ENCODE measurements at places on chromosomes 12 and 14. TPM values are rescaled to one million over a fixed set of nuclear protein-coding genes. Genes with fewer than 3 reads are reported as not detected.
A peak's percentile ranks its signal among the peaks of the same experiment; 100 is the strongest.

GRCh38 chr12:3379079-3379478, 111.9 kb upstream of the PRMT8 start:
- no peak for DNase-seq

DNA sequence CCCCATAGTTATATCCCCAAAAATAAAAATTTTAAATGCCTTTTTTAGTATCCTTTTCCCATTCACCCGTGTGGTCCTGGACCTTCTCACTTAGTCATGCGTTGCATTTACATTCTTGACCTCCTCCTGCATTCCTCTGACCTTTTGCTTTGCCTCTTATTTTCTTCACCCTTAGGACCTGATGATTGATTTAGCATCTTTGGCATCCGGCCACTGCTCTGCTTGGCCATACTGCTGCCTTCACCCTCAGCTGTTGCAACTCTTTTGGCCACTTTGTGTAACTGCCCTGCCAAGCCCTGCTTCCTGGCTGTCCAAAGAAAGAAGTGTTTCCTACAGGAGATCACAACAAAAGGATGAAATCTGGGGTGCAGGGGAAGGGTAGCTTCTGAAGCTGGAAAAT, 48.8 kb upstream of the SLC38A4 start:
- DNase-seq = no peak

- DNase-seq = no peak
These were observed 3.8 kb downstream of the TAS2R20 start for GRCh38 chr12:10994307-10994706.

Gene HOXC4
- 1.5 TPM for total RNA-seq

DNA sequence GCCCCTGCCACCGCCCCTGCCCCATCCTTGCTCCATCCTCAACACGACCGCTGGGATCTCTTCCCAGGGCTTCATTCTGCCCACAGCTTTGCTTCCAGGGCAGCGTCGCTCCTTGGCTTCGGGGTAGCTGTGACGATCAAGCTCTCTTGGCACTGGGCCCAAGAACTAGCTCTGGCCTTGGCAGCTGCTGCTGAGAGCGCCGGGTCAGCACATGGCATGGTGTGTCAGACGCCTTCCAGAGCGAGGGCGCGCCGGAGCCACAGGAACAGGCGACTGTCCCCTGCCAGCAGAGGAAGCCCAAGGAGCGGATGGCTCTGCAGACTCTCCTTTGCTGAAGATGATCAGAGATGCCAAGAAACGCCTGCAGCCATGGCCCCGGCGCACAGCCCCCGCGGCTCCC, 15.9 kb downstream of the RAB35 start:
- no peak for DNase-seq

GRCh38 chr14:95452176-95452892, 64.1 kb downstream of the SYNE3 start:
- no peak for DNase-seq

Gene FZD10
- total RNA-seq = not detected

- no peak for DNase-seq
These were observed 31.5 kb upstream of the CRADD start for GRCh38 chr12:93645702-93646101.

DNA sequence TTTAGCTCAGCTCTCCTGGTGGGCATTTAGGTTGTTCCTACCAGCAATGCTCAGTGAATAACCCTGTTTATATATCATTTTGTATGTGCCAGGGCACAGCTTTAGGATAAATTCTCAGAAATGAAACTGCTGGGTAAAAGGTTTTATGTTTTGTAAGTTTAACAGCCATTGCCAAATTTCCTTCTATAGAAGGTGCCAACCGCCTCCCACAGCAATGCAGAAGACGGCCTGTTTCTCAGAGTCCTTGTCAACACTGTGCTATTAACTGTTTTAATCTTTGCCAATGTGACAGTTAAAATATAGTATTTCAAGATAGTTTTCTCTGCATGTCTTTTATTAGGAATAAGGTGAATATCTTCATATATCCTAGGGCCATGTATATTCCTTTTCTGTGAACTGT, 65.0 kb downstream of the PPP1R13B start:
- no peak for DNase-seq

- DNase-seq = no peak
These were observed 14.1 kb downstream of the PLCZ1 start for GRCh38 chr12:18723752-18724151.

- no peak for DNase-seq
These were observed 69.1 kb downstream of the CCDC92 start for GRCh38 chr12:123903301-123904065.

- no peak for DNase-seq
These were observed 271.1 kb upstream of the LRIG3 start for GRCh38 chr12:59191372-59191771.

DNA sequence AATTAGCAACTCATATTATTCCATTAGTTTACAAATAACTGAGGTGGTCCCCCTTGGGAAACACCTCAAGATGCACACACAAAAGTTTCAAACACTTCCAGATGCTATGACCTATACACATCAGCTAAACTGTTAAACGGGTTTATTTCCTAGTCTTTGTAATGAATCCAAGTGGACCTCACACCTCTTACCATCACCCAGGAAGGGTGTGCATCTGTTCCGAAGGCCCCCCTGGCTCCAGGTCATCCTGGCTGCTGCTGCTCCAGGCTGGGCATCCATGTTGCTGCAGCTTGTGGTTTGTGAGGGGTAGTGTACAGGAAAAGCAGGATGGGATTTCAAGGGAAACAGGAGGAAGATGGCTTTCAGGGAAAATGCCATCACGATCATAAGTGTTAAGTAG, 6.8 kb downstream of the HNRNPC start:
- no peak for DNase-seq

GRCh38 chr14:35940291-35940690, 114.2 kb downstream of the BRMS1L start:
- DNase-seq = no peak

DNA sequence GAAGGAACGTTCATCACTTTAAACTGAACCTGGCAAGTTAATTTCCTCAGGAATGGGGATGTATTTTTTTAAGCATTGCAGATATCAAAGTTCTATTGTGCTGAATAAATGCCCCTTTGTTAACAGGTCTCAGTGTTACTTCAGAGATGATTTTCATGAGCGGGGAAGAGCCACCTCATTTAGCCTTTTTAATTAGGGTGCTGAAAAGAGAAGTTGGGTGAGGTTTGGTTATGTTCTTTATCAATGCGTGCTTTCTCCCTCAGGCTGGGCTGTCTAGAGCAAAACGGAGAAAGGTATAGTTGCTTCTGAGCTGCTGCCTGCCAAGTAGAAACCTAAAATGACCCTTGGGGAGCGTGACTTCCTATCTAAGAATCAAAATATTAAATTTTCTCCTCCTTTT, 8.0 kb upstream of the HIP1R start:
- DNase-seq = no peak

GRCh38 chr14:49977126-49977841, 84.4 kb downstream of the ARF6 start:
- peak; percentile 42 for DNase-seq

DNA sequence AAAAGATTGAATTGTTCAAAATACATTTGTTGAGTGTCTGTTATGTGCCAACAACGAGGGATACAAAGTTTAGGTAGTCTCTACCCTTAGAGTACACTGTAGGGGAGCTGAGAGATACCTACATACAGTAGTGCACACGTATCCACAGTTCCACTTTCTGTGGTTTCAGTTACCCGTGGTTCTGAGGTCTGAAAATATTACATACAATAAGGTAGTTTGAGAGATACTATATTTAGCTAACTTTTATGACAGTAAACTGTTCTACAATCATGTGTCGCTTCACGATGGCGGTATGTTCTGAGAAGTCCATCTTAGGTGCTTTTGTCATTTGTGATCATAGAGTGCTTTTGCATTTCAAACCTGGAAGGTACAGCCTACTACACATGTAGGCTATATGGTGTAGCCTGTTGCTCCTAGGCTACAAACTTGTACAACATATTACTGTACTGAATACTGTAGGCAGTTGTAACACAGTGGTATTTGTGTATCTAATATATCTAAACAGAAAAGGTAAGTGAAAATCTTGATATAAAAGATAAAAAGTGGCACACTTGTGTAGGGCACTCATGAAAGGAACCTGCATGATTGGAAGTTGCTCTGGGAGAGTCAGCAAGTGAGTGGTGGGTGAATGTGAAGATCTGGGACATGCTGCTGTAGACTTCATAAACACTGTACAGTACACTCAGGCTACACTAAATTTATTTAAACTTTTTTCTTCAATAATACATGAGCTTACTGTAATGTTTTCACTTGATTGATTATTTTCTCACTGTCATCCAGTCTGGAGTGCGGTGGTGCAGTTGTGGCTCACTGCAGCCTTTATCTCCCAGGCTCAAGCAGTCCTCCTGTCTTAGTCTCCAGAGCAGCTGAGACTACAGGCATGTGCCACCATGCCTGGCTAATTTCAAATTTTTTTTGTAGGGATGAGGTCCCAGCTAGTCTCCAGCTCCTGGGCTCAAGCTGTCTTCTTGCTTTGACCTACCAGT, 4.0 kb downstream of the CPSF6 start:
- no peak for DNase-seq

DNA sequence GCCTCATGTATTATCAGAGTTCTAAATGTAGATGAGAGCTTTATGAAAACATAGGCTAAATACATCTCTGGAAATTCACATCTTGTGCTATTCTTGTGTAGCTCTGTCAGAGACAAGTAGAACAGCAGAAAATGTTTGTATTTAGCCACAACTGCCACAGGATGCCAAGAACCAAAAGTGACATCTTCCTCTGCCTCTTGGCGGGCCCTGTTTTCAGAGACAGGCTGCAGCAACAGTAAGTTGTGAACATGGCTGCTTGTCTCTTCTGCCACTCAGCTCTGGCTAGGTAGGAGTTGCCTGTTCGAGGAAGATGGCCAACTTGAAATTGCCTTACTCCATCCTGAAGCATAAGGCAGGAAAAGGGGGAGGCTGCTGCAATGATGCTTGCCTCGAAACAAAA, 30.4 kb downstream of the SETD3 start:
- no peak for DNase-seq

Gene TAS2R31
- total RNA-seq = 2.9 TPM

- no peak for DNase-seq
These were observed 396.9 kb upstream of the TMTC1 start for GRCh38 chr12:30180602-30181001.

DNA sequence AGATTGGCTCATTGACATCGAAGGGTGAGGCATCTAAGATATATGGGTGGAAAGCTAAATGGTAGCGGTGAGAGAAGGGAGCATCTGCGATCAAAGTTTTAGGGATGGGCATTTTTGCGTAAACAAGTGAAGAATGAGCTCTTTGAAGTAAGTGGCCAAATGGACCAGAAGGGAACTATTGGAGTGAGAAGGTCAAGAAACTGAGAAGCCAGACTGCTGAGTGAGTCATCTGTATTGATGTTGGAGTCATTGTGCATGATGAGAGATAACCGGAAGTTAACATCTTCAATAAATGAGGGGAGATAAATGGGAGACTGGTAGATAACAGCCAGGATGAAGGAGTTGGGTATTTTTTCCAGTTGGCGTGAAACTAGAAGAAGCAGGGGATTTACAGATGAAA, 271.9 kb upstream of the PDE3A start:
- DNase-seq = no peak
